Stimulated activated CD4-positive, alpha-beta T cell treated with anti-CD3 and anti-CD28 coated beads, Interleukin-15, amount 100 ng/mL, for 1 hour (primary cell): ENCODE measurements at places on chromosomes 16 and 17.

DNA sequence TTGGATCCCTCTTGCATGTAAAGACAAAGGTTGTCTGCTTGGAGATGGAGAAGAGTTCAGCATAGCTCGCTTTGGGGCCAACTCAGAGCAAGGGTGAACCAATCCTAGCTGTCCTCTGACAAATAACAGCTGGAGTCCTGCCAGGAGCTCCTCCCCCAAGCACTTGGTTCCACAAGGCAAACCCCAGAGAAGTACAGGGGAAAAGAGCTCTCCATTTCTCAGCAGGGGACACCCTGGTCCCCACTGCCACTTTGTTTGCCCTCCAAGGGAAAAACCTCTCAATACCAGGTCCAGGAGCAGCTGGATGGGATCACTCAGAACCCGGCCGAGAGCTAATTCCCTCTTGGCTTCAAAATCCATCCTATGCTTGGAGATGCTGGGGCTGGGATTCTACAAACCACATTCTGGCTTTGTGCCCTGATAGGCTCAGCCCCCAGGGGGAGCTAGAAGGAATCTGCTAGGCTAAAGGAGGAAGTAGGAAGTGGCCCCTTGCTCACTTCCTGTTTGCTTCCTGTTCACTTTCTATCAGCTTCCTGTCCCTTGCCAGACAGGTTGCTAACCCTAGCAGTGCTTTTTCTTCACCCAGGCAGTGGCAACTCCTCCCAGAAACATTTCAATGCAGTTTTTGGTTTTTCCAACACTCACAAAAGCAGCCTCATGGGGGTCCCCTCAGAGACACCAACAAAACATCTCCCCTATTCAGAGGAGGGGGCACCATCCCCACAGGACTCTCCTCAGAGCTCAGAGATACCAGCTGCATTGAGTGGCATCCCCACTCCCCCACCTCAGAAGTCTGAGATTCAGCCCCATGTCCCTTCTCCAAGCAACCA lies 30.7 kb downstream of the CDRT4 start:
- no peak for DNase-seq

- no peak for DNase-seq
Measured at GRCh38 chr16:28821874-28822519, 802 bp upstream of the ATXN2L start.

DNA sequence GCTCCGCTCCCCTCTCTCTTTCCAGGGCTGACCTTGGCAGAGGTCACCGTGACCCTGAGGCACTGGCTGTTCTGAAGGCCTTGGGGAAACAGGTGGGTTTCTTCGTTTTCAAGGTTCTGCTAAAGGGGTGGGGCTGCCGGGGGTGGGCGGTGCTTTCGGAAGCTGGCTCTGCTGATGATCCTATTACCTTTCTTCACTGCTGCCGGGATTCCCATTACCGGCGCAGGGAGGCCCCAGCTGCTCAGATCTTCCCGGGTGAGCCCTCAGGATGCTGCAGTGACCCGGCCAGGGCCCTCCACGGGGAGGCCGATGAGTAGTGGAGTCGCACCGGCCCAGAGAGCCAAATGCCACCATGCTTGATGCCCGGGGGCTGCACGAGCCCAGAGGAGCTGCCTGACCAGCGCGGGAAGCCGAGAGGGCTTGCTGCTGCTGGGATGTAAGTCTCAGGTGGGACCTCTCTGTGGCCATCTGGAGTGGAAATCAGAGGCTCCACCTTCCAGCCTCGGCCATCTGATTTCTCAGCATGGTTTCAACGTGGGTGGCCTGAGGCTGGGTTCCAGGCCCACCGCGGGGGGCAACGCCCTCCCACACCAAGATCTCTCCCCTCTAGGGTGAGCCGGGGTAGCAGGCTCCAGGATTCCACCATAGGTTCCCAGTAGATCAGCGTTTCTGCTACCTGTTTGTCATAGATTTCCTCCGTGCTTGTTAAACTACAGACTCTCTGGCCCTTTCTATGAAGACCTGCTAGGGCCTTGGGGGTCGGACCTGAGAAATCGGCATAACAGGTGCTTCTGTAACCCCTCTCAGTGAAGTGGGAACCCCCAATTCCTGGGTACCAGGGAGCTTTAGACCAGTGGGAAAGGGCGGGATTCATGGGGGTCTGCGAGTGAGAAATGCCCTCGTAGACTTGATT lies 21.6 kb upstream of the ADCY7 start:
- DNase-seq: no peak

- no peak for DNase-seq
Measured at GRCh38 chr16:85036236-85037049, 8.8 kb downstream of the KIAA0513 start.

DNA sequence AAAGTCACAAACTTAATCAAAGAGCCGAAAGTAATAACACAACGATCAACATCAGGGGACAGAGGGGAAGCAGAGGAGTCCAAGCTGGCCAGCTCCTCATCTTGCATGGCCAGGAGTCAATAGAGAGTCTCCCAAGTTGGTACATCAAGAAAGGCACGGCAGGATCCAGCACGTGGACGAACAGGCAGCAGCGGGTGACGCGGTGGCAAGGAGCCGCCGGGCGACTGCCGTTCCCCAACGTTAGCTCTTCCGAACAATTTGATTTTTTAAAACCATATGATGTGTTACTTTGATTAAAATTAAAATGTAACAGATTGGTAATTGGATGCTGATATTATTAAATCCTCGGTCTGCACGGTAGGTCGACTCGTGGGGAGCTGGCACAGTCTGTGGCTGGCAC lies 81.8 kb upstream of the DOC2B start:
- DNase-seq: no peak

DNA sequence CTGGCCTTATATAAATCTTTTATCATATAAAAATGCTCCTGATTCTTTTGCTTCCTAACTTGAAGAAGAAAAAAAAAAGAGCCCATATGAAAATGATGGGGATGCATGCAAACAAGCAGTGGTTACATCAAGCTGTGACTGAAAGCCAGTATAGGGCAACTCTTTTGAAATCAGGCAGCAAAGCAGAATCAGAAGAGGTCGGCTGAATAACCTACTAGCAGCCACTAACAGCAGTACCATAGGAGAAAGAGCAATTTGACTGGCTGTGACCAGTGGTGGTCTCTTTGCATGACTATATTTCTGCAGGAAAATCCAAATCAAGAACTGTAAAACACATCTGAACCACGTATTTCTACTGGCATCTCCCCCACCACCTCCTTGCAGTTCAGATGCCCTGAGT lies 161.9 kb upstream of the C17orf78 start:
- DNase-seq: no peak

GRCh38 chr17:62597150-62597549 lies 30.3 kb upstream of the MRC2 start:
- DNase-seq: no peak

DNA sequence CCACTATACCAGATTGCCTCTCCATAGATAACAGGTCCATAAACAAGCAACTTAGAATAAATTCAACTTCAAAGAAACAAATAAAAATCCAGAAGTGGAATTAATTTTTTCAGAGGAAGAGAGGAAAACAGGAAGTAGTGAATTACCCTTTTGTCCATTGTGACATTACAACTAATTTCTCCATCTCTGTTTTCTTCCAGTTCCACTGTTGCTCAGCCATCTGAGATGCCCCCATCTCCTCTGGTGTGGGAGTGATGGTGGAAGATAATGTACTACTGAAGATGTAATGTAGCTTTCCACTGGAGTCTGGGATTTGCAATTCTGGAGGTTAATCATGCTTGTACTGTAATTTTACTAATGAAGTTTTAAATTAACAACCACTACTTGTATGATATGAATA lies 124.6 kb upstream of the TMEM97 start:
- DNase-seq: no peak

DNA sequence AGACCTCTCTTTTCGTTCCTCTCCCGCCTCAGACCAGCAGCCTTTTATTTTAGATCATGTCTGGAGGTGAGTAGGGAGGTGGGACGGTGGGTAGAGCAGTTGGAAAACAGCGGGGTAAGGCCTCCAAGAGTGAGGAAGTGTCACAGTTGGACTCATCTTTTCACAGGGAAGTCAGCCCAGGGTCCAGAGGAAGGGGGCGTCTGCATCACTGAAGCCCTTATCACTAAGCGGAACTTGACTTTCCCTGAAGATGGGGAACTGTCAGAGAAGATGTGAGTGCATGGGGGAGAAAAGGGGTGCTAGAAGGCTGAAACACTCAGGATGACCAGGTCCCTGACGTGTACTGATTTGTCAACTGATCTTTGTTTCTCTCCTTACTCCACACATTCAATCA lies 461 bp downstream of the LRRC46 start:
- no peak for DNase-seq

DNA sequence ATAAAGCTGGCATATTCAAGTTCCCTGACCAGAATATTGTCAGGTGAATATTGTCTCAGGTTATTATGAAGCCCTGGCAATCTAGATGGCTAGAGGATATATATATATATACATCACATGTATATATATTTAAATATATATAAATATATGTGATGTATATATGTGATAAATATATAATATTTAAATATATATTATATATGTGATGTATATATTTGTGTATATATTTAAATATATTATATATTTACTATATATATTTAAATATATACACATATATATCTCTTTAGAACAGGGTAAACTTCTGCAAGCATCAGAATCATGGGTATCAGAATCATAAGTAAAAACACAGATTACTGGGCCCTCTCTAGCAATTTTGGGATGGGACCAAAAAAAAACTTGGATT lies 112.6 kb downstream of the CDH8 start:
- DNase-seq: no peak

GRCh38 chr16:1614456-1615102 lies 2.4 kb downstream of the CRAMP1 start:
- DNase-seq: no peak

DNA sequence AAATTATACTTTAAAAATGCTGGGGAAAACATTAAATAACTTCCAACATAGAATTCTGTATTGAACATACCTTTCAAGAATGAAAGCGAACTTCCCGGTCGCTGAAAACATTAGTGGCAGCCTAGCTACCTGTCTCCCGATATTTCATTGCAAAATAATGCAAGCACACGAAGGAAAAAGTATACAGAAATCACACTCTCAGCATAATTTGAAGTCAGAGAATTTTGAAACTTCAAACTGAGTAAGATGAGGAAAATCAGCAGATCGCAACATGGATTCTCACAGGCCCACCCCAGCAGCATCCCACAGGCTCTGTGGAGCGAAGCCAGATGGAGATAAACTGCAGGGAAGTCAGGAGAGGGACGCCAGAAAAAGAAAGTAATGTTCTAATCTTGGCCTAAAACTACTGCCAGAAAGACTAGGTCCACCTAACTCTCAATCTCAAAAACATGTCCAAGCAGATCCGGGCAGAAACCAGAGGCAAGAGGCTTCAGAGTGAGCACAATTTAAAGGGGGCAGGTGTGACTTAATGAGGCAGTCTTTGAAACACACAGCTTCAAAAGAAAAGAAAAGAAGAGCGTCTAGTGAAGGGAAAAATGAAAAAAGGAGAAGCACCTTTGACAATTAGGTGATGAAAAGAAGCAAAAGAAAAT lies 4.8 kb upstream of the GOSR1 start:
- DNase-seq: no peak

- DNase-seq: peak; percentile 58
Measured at GRCh38 chr17:58487589-58488427, at the start of gene HSF5. Gene HSF5, minus strand, starts transcription at chr17:58488408. Its CDS starts 134 bp downstream, at chr17:58488274.

DNA sequence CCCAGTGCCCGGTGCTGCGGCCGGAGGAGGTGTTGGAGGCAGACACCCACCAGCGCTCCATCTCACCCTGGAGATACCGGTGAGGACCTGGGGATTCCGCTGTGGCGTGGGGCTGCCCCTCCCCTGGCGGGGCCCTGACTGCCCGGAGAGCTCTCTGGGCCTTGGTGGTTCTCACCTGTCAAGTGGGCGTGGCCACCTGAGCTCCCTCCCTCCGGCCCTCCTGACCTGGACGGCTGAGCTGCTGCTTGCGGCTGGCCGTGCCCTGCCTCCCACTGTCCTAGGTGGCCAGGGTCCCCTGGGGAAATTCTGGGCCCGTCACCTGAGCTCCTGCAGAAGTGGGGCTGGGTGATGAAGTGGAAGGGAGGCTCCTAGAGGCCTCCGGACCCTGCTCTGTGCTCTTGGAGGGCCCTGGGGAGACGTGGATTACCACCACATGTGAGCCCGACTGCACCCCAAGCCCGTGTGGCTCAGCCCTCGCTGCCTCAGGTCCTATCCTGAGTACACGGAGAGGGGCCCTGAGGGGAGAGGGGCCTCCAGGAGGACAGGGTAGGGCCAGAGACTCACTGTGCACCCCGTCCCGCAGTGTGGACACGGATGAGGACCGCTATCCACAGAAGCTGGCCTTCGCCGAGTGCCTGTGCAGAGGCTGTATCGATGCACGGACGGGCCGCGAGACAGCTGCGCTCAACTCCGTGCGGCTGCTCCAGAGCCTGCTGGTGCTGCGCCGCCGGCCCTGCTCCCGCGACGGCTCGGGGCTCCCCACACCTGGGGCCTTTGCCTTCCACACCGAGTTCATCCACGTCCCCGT lies 1.1 kb downstream of the IL17C start:
- DNase-seq: no peak

DNA sequence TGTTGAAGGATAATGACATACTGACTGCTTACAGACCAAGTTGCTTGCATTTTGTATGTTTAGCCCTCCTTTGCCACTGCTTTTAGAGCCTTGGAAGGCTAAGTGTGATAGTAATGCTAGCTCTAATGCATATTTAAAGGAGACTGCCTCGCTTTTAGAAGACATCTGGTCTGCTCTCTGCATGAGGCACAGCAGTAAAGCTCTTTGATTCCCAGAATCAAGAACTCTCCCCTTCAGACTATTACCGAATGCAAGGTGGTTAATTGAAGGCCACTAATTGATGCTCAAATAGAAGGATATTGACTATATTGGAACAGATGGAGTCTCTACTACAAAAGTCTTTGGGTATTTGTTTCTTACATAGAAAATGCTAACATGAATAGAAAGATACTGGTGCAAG lies 19.1 kb downstream of the CAPNS2 start:
- DNase-seq: no peak

DNA sequence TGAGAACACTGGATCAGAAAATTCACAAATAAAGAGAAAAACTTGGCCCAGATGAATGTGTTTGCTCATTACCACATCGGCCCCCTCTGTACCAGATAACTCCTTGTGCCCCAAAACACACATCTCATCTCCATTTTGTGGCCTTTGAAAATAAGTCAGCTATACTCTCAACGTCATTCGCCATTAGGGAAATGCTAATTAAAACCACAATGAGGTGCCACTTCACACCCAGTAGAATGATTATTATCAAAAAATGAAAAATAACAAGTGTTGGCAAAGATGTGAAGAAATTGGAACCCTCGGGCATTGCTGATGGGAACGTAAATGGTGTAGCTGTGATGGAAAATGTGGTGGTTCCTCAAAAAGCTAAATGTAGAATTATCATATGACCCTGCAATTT lies 34.6 kb upstream of the AKTIP start:
- DNase-seq: no peak

- no peak for DNase-seq
Measured at GRCh38 chr17:77163001-77163400, 22.2 kb downstream of the SEC14L1 start.

DNA sequence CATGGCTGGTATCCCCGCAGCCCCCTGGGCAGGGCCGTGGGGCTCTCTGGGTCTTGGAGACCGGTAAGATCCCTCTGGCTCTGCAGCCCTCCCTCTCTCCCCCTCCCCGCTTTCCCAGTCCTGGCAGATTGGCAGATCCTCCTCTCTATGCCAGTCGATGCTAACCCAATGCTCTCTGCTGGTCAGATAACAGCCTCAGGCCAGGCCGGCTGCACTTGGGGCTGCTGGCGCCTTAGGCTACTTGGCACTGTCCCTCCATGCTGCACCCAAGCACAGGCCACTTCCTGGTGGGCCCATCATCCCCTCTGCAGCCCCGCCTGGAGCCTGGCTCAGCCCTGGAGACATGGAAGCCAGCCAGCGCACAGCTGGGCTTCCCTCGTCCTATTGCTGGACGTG lies 81.7 kb downstream of the RTN4RL1 start:
- no peak for DNase-seq

GRCh38 chr16:66326991-66327513 lies 39.4 kb upstream of the CDH5 start:
- no peak for DNase-seq
